ENCODE measurements at places on chromosomes 2 and 18.

DNA sequence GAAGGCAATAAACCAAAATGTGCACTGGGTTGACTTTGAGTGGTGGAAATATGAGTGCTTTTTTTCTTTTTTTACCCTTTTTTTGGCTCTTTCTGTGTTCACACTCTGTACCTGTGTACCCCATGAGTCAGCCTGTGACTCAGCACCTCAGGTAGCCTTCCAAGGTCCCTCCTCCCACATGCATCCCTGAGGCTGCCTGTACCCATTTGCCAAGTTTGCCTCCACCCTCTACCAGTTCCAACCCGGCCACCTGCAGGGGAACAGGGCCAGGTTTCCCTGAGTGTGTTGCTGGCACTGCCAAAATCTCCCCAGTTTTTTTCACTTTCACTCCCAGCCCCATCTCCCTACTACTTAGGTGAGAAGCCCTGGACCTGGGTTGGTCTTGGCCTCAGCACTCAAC is 14.0 kb downstream of the CXCR1 start:
- no peak for DNase-seq

- no peak for DNase-seq
Observed at GRCh38 chr2:122563781-122564180, 808.3 kb downstream of the TSN start.

DNA sequence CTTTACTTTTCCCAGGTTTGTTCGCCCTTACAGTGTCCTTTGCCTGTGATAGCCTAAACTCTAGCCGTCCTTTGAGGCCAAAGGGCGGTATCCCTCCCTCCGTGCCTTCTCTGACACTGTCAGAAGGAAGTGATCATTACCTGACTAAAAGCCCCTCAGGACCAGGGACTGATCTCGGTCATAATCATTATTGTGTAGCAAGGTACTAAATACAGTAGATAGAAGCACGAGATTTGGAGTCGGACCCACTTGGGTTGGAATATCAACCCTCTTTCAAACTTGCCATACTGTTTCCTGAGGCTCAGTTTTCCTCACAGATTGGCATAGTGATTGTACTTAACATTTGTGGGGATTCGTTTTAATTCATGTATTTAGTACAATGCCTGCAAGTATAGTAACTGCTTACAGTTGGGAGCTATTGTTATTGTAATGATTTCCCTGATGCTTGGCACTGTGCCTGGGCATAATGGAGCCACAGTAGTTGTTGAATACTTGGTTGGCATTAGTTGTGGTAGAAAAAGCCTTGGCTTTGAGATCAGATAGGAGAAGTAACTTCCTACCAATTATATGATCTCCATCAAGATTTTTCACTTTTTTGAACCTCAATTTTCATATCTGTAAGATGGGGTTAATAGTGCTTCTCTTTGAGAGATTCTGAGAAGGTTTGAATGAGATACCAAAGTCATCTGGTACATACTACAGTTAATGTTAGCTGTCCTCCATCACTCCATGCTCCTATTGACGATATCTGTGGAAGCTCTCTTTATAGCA is 836 bp downstream of the STK11IP start:
- DNase-seq: no peak

DNA sequence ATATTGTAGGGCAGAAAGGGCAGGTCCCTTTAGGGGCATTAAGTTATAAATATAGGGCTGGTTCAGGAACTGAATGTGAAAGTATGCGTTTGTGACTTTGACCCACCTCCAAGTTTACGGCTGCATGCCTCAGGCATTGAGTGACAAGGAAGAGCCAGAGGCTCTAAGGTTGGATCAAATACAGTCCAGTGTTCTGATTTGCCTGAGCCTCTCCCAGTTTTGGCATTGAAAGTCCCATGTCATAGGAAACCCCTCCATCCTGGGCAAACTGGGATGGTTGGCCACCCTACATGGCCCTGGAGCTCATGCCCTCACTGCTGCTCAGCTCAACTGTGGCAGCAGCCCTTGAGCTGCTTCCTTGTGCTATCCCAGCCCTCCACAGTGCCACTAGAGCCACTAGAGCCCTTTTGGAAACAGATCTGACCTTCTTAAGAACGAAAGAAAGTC is 29.9 kb downstream of the HK2 start:
- DNase-seq: no peak

DNA sequence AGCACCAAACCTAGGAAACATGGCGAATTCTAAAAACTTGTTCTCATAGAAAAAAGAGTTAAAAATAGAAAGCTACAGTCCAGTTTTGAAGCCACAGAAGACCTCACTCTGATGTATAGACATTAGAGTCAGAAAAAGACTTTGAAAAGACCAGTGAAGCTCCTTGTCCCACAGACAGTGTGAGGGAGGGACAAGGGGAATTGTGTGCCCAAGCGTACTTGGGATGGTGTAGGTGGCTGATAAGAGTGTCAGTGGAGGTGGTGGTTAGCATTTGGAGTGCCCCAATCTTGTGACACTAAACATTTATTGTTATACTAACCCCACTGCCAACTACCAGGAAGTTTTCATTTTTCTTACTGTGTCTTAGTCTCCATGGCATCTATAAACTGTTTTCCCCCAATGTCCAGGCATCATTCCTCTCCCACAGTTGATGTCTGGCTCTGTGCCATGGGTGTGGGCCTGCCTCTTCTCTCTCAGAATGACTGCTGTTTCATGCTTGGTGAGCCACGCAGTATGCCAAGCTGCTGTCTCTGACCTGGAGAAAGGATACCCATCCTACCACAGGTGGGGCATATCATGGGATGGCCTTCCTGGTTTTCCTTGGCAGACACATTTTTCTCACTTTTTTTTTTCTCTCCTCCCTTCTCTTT is 161.4 kb downstream of the RPIA start:
- DNase-seq: no peak

DNA sequence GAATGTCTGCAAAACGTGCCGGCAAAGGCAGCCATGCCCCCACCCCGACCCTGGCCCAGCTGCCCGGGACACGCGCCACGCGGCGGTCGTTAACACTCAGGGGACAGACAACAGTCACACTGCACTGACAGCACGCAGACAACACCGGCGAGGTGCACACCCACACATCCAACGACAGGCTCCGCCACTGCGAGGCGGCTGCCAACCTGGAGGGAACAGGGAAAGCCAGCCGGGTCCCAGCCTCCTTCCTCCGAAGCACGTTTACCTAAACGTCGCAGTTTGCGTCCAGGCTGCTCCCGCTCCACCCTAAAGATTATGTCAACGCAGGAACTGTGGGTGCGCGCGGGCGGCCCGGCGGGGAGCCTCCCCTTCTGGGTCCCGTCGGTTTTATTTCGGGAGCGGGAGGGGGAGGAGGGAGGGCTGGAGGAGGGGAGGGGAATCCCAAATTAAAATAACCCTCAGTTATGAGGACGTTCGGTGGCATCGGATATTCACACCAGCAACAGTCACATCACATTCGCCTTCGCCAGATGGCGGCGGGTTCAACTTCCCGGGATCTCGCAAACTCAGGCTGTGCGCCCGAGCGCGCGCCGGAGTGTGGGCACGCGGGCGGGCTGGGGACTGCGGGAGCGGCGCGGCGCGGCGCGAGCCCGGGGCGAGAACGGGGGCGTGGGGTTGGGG is 644 bp downstream of the PTGR3 start:
- peak; percentile 28 for DNase-seq

DNA sequence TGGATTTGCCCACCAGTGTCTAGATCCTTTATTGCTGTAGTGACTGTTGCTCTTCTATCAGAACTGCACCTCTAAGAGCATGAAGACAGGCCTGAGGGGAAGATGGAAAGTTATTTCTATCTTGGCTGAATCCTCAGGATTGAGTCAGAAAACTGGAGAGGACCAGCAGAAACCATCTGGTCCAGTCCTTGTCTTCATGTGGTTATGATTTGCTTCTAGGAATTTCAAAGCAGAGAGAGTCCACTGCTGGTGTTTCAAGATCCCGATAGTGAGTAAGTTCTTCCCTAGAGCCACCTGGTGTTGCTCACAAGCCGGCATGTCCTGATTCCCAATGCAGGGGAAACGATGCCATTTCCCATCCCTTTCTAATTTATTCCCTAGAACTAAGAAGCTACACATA is 84.2 kb downstream of the NCKAP5 start:
- no peak for DNase-seq

- no peak for DNase-seq
Observed at GRCh38 chr2:70083344-70084156, 3.7 kb upstream of the PCBP1 start.

GRCh38 chr2:52821631-52822030 is 946.0 kb upstream of the CHAC2 start:
- DNase-seq: no peak

DNA sequence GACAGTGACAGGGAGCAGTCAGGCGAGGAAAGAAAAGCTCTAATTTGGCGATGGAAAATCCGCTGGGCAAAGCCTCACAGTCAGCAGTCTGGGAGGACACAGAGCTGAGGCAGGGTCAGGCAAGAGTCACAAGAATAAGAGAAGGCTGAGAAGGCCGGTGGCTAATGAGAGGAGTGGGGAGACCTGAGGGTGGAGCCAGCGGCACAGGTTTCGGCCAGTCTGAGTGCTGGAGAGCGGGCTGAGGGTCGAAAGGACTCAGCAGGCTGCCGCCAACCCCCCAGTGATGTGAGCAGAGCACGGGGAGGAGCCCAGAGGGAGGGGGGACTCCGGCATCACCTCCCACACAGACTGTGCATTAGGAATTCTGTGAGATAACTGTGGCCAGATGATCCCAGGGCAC is 500.6 kb upstream of the MYT1L start:
- no peak for DNase-seq

GRCh38 chr2:136444323-136444722 is 321.0 kb upstream of the THSD7B start:
- no peak for DNase-seq

All from activated B cell treated with CpG ODN at 0.5 μM for 24 hours (primary cell).